ENCODE measurements at places on chromosomes 11 and 22.

GRCh38 chr11:9784602-9785315 lies 120.9 kb downstream of the SWAP70 start:
- no peak for DNase-seq

DNA sequence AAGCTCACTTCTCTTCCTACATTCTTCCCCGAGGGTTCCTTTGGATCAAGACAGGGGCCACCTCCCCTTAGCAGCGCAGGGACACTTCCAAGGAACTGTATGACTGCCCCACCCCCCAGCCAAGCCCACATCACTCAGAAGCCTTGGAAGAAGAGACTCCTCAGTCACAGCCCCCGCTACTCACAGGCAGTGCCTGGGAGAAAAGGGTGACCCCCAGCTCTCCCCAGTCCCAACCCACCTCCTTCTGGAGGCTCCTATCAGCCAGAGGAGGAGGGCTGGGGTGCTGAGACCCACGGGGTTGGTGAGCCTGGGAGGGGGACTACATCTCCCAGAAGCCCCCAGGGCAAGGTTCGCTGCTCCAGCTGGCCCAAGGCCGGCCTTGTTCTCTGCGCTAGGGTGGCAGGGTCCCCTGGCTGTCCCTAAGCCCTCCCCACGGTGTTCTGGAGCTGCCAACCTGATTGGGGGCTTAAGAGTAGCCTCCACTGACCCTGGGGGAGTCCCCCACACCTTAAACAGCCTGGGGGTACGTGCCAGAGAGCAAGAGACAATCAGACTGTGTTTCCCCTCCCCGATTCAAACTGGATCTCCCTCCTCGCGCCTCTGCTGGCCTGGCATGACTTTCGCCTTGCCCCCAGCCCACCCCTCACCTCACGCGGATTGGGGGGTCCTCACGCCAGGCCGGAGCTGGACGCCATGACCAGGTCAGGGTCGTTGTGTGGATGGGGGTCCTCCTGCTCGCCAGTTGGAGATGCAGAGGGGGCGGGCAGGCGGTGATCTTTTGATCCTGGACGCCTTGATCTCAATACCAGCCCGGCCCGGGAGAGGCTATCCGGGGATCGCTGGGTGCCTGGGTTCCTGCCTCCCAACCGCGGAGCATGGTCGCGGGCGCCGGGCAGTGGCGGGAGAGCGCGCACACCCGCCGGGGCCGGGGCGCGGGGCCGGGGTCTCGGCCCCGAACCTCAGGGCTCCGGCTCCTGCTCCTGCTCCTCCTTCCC lies 838 bp downstream of the BCL9L start:
- DNase-seq: peak; percentile 66

DNA sequence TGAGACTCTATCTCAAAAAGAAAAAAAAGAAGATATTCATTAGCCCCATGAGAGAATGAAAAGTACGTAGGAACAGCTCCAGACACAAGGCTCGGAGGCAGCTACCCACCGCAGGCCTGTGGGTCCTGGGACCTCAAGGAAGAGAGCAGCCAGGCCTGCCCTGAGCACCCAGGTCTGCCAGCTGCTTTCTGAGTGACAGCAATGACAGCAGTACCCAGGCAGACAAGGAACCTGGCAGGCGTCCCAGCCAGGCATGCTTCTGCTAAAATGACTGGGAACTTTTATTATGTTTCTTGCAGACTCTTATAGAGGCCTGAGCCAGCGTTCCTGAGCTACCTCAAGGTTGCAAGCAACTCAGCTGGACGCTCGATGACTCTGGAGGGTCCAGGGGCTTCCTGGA lies 31.6 kb downstream of the CPT1A start:
- DNase-seq: no peak

DNA sequence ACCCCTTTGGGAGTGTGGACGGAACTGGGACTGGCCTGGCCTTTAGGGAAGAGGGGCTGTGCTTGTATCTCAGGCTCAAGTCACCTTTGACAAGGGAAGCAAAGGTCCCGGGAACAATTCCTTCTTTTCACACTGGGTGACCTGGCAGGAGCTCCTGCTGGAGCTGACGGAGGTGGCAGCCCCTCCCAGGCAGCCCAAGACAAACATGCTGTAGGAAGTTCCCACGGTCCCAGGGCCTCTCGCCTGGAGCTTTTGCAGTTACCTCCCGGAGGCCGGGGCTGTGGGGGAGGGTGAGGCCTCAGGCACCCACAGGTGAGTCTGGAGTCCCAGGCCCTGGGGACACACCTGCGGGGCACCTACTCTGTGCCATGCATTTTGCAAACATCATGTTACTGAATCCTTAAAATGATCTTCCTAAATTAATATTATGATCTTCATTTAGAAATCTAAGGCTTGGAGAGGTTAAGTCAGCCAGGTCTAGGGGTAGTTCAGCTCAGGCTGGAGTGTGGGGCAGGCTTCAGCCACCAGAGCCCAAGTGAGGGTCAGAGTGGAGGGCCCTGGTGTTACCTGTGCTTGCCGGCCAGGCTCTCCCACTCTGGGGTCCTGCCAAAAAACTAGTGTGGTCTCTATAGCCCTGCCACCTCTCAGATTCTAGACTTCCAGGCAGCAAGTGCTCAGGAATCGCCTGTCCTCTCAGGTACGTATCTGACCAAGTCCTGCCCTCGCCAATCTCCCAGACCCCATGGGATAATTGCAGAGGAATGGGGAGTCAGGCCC lies 15.7 kb upstream of the MYEOV start:
- DNase-seq: no peak

DNA sequence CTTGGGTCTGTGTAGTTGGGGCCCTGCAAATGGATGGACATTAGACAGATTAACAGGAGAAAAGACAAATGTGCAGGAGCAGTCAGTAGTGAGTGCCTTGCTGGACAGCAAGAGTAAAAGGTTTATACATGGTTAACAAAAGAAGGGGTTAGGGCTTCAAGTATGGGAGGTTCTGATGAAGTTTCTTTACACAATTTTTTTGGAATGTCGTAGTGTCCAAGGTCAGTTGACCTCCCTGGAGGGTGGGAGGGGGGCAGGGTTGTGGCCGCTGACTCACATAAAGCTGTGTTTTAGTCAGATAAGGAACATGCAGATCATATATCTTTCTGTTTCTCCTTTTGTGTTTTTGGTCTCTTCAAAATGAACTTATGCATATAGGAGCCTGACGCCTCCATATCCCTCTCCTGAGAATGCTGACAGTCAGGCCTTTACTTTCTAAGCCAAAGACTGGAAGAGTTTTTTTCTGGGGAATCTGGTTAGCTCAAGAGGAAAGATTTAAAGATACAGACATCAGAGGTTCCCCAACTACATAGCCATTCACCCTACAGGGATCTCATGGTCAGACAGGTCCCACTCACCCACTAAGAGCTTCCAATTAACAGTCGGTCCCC lies 134.3 kb downstream of the NECTIN1 start:
- DNase-seq: no peak

- no peak for DNase-seq
Measured at GRCh38 chr11:93655047-93655446, 6.4 kb upstream of the CEP295 start.

GRCh38 chr11:33753304-33753967 lies 17.2 kb upstream of the CD59 start:
- DNase-seq: no peak

GRCh38 chr22:35467681-35468434 lies 67.9 kb downstream of the MCM5 start:
- DNase-seq: peak; percentile 67

DNA sequence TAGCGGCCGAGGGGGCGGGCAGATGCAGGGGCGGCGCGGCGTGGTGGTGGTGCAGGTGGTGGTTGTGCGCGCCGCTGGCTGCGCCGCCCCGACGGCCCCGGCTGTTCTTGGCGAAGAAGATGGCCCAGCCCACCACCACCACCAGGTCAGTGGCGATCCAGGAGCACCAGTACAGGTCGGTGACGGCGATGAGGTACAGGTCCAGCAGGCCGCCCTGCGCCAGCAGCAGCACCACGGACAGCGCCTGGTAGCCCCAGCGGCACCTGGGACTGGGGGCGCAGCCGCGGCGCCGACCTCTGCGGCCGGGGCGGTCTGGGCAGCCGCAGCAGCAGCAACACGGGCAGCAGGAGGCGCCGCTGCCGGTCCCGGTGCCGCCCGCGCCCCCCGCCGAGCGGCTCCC lies 879 bp downstream of the TMEM121B start:
- DNase-seq: no peak

DNA sequence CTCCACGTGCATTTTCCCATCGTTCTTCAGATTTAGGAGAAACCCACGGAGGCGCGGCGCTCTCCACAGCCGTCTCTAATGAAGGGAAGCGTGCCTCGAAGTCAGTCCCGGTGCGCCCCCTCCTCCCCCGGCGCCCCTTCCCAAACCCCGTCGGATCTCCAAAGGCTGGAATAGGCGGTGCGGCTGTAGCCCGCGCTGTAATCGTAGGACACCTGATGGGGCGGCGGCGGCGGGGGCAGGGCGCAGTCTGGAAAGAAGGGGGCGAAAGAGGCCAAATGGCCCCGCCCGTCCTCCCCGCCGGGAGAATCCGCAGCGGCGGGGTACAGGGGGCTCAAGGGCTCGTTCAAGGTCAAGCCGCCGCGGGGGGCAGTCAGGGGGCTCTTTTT lies 1.3 kb downstream of the FAM181B start:
- DNase-seq: no peak

GRCh38 chr11:6298605-6299004 lies 21.7 kb downstream of the CAVIN3 start:
- DNase-seq: no peak

DNA sequence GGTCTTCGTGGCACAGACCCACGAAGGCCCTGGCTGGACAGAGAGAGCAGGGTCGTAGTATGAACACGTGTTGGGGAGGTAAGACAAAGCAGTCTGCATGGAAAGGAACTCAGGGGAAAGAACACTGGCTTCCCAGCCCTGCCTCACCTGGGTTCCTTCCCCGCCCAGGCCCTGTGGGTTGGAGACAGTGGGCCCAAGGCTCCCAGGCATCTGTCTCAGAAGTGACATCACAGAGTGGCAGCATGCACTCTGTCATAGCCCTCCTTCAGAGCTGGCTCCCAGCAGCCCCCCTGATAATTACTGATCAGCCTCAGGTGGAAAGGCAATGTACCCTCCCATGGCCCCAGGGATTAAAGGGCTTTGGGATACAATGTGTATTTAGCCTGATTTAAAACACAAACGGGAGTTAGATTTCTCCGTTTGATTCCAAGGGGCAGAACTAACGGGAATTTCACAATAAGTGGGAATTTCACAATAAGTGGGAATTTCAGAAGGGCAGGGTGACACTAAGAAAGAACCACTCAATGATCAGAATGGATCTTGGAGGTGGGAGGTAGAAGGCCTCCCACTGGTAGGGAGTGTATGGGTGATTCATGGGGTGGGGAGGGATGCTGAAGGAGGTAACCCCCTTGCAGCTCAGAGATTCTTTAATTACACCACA lies 65.1 kb downstream of the SLC22A12 start:
- DNase-seq: no peak

DNA sequence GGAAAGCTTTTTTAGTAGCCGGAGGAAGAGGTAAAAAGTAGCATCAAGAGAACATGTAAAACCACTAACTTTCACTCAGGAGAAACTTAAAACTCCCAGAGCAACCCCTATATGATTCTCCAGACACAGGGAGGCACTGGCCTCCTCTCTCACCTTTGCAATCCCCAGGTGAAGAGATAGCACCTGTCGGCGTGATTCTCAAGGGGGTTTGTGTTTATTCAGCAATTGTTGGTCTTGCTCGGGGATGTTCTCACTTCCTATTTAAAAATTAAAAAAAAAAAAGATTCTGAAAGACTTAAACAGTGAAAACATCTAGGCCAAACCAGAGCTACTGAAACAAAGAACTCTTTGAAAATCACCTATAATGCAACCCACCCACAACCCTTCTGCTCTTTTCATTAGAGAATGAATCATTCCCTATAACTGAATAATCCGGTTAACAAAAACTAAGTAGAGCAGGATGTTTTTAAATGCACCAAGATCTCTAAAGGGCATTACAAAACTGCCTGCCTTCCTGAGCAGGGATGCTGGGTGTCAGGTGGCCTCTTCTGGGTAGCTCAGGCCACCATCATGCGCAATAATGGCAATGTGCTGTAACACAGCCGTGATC lies 24.9 kb downstream of the DHCR7 start:
- no peak for DNase-seq

DNA sequence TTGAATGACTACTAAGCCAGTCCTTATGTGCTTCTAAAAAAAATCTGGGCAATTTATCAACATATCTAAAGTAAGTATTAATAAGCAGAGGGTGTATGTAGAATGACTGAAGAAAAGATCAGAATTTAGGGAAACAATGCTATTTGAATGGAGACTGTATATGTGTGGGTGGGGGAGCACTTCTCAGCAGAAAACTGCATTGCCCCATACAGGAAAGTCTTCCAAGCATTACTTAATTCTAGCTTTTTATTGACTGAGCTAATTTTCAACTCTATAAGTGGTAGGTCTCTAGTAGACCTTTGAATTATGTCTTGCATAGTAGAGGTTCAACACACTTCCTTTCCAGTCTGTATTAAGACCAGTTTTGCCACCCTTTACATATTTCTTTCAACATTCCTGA lies 41.7 kb downstream of the CASP12 start:
- no peak for DNase-seq

DNA sequence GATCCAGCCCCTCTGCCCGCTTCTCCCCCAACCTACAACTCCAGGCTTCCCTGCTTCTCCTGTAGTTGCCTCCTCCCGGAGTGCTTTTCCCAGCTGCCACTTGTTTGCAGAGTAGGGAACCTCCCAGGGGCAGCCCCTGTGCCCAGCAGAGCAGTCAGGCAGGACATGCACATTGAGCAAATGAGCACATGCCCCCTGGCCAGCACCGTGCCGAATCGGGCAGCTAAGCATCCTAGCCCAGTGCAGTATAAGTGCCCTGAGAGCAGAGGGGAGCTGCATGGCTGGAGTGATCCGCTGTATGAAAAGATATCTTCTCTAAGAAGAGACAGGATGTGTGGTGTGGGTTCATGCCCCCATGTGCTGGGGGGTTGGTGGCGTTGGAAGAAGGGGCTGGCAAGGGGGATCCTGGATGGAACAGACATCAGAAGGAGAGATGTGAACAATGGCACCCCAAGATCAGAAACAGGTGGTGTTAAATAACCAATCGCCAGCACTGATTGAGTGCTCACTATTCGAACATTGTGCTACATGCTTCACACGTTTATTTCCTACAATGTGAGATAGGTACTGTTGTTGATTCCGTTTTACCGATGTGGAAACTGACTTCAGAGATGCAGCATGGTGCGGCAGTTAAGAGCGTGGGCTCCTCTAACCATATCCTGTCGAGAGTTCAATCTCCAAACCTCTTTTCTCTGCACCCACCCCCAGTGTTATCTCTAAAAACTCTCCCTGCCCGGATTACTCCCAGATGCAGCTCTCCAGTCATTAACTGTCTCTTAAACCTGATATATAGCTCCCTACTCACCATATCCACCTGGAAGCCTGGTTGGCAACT lies 1.2 kb downstream of the AIP start:
- DNase-seq: no peak

- no peak for DNase-seq
Measured at GRCh38 chr11:43919852-43920597, 22.4 kb upstream of the C11orf96 start.

- DNase-seq: peak; percentile 18
Measured at GRCh38 chr22:41302021-41302767, 869 bp downstream of the ZC3H7B start.

- DNase-seq: no peak
Measured at GRCh38 chr11:122150216-122151124, 34.5 kb upstream of the BLID start.

GRCh38 chr11:32586576-32587190 lies 3.1 kb downstream of the EIF3M start:
- no peak for DNase-seq

Data from substantia nigra (tissue), 51 donors.